ENCODE measurements at places on chromosomes 6 and 20.

GRCh38 chr20:1524004-1524403 is 32.8 kb upstream of the SIRPB2 start:
- DNase-seq, result no peak

DNA sequence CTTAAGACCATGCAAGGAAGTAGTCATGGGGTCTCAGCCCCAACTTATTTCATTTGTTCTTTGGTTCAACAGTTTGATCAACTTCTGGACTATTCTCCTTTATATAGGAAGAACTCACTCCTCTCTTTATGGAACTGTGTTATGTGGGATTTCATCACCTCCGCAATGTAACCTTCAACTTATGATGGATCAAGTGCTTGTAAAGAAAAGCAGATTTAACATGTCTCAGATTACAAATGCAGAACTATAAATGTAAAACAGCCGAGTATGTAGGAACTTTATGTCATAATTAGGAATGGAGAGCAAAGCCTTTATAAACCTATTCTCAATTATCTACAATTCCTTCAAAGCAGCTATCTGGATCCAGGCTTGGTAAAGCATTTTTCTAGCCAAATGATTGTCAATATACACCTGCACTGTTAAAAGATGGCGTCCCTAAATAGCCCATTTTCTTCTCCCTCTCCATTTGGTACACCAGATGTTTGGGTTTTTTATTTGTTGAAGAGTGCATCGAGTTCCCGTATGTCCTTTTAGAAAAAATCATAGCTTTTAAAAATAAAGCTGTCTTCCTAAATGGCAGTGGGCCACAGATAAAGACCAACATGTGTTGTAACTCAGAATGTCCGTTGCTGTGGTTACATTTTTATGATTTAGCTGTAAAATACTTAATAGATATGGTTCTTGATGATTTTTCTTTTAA is 985.1 kb upstream of the SLC35B3 start:
- DNase-seq, result no peak

DNA sequence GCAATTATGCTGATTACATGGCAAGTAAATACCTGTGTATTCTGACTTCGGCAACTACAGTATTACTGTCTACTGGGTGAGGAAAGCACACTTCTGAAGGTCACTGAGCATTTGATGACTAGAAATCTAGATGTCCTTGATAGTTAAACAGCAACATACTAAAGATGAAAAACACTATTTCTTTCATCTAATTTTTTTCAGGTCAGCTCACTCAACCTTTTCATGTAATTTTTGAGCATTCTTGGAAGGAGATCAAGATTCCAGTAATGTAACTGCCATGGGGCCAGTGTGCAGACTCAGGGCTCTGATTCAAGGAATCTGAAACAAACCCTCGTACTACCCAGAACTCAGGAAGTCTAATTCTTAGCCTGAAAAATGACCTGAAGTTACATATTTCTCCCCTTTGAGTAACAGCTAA is 222.6 kb upstream of the TAB2 start:
- DNase-seq, result no peak

DNA sequence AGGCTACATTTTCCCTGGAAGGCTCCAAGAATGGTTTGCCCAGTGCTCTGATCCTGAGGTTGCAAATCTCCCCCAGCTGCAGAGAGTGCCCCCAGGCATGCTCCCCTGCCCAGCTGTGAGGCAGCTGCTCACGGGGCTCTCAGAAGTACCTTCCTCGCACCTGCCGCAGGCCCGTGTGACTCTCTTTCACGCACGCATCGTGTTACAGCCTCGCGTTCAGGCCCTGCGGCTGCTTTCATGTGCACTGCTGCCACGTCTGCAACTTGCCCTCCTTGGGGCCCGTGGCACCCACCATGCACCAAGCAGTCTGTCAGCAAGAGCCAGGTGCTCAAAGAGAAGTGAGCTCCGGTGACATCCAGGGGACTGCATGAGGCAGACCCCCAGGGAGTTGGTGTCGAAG is 28.6 kb upstream of the SPO11 start:
- no peak for DNase-seq

- no peak for DNase-seq
These were observed 1055.1 kb upstream of the GJE1 start for GRCh38 chr6:141077355-141078333.

GRCh38 chr6:41147917-41148316 is 6.2 kb downstream of the TREML1 start:
- no peak for DNase-seq

DNA sequence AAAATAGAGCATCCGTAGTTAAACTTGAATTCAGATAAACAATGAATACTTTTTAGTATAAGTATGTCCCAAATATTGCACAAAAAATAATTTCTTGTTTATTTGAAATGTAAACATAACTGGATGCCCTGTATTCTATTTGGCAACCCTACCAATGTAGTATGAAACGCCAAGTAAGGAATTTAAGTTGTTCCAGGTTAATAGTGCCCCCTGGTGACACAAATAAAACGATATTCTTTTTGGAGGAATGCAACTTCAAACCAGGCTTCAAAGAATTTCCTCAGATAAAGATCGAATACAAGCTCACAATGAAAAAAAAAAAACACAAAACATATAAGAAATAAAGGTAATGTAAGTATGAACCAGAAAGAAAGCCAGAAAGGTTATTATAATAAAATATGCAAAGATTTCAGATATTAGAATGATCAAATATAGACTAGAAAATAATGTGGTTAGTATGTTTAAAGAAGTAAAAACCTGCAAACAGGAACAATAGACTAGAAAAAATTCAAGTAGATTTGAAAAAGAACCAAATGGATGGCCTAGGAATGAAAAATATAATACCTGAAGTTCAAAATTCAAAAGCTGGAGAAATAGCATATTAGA is 18.4 kb upstream of the AKAP7 start:
- no peak for DNase-seq

GRCh38 chr6:52502306-52503029 is 74.4 kb downstream of the TRAM2 start:
- DNase-seq, result no peak

- no peak for DNase-seq
These were observed 92.7 kb downstream of the EYA4 start for GRCh38 chr6:133333852-133334251.

DNA sequence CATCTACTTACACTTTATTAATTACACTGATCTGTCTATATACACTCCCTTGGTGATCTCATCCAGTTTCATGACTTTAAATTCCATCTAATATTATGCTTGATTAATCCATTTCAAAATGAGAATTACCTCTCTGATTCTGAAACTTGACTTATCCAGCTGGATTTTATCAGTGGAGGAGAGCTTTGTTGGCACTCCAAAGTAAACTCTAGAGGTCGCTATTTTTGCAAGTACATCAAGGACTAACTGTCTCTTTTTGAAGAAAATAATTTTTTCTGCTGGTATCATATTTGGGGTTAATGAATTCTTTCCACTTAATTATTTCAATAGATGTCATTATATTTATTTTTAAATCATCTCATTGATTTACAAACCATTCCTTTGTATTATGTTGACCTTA is 630.3 kb upstream of the MAN1A1 start:
- DNase-seq, result no peak

- no peak for DNase-seq
These were observed 26.9 kb downstream of the TTLL2 start for GRCh38 chr6:167351656-167352345.
